NCI-H2029 treated with DMSO at 0.1 percent for 48 hours (cell line): ENCODE measurements at places on chromosomes 3 and 15.

GRCh38 chr3:159233734-159234133 lies 431.9 kb downstream of the MFSD1 start:
- DNase-seq: no peak

DNA sequence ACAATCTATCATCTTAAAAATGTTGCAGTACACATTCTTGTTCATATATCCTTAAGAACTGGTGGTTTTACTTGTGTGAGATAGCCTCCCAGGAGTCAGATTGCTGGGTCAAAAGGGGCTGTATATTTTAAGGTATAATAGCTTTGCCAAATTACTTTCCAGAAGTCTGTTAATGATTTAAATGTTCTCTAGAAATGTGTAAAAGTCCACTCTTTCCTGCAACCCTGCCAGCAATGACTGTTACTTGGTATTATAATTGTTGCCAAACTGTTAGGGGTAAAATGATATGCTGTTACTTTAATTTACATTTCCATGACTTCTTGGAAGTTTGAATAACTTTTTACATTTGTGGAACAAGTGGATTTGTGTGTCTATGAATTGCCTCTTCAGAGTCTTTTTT lies 170.8 kb downstream of the SLC9A9 start:
- no peak for DNase-seq

DNA sequence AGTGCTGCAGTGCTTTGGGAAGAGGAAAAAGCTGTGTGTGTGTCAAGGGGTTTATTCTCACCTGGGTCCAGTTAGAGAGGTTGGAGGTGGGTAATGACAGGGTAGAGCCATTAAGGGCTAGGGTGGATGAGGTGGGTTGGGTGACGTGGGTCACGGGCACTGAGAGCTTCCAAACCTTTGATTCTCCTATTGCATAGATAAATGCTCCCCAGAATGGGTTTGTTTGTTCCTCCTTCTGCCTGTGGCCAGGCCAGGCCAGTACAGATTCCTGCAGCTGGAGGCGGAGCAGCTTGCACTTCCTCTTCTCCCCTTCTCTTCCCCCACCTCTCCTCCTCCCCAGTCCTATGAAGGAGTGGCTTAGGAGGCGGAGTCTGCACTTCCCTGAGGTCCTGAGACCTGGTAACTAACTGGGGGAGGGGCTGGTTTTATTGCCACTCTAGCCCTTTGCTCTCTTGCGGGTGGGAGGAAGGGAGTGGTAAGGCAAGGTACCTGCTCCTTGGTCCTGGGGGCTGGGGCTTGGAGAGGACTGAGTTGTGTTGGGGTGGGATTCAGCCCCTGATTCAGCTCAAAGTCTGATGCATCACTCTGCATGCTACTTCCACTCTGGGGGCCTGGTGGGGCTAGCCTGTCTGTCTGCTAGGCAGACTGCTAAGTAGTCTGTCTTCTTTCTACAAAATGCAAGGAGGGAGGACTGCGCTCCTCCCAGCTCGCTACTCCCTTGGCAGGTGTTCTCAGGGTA lies 3.5 kb downstream of the SPINT1 start:
- peak; percentile 71 for DNase-seq

DNA sequence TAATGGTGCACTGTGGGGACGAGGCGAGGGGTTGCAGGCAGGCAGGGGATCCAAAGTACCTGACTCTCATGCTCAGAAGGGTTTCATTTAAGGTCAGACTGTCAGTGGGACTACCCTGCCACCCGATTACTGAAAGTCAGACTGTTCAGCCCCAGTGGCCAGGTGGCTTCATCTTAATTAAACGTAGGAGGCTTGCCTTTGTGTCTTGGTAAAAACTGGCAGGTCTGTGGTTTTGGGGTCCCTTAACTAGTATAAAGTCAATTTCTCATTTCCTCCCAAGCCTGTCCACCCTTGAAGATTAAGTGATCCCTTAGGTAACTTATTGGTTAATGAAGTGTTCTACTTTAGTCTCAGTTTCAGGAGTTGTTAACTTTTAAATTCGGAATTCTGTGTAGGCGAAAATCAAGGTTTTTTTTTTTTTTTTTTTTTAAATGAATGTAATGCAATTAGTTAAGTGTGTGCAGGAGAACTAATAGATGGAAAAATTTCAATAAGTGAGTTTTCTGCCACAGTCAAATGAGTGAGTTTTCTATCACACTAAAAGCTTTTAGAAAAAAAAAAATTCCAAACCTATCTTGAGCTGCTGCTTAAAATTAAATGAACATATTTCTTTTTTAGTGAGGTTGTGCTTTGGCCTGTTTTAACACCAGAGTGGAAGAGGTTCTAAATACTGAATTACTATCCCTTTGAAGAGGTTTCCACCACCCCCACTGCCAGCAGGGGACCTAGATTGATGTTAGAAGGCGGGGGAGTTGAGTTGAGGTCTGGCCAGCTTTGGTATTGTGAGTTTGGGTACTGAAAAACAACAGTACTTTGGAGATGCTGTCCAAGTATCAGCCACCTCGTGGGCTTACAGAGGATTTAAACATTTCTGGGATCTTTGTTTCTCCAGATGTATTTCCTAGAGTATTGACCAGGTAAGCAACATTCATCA lies 15.2 kb downstream of the ITPR1 start:
- DNase-seq: no peak

- DNase-seq: peak; percentile 54
These were observed 237.8 kb upstream of the GADL1 start for GRCh38 chr3:31132132-31132769.

GRCh38 chr3:49600781-49601180 lies 46.5 kb downstream of the BSN start:
- no peak for DNase-seq

GRCh38 chr15:53880357-53880756 lies 97.9 kb upstream of the UNC13C start:
- no peak for DNase-seq

GRCh38 chr15:31458596-31459399 lies 132.2 kb downstream of the KLF13 start:
- no peak for DNase-seq

DNA sequence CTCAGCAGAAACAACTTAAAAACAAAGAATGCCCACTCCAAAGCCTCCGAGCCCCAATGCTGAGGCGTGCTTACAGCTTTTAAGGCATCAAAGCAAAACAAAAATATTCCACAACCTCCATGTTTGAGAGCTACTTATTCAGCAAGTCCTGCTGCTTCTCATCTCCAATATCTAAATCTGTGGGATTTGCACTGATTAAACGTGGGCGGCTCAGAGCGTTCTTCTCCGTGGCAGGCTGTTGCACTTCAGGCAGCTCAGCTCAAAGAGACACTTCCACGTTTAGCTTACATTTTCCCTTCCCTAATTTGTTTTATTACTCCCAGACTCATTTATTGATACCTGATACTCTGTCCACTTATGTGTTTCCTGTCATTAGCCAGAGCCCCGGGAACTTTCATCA lies 282.6 kb upstream of the MCTP2 start:
- DNase-seq: no peak

DNA sequence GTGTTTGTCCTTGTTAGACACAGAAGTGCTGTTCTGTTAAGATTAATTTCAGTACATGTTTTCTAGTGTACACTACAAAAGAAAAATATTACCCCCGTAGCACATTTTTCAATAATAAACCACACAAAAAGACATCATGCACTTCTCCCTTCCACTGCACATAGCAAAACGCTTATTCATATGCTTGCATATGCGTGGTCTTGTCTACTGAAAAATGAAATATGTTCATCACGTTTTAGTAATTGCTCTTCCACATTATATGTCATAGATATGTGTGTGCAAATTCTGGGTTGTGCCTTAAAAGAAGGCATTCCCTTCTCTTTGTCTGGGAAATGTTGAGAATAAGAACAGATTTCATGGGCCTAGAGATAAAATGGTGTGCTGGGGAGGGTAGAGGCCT lies 353.9 kb downstream of the NSUN3 start:
- no peak for DNase-seq

DNA sequence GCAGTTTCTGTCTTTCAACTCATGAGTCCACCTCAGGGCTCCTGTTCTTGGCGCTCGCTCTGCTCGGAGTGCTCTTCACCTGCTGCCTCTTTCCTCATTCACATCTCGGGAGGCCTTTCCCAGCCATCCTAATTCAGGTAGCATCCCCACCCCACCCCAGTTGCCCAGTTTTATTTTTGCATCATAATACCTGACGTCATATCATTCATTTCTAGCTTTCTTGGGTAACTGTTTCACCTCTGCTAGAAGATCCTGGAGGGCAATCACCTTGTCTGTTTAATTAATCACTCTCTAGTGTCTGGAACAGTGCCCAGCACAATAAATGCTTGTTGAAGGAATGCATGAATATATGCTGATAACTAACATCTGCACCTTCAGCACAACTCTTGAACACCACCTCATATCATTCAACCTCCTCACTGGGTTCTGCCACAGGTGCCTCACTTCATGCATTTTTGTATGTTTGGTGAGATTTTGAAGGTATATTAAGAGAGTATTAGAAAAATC lies 7.6 kb downstream of the NUSAP1 start:
- DNase-seq: no peak

- no peak for DNase-seq
These were observed 33.4 kb downstream of the KAT2B start for GRCh38 chr3:20073683-20074082.

- no peak for DNase-seq
These were observed 81.6 kb downstream of the SSR3 start for GRCh38 chr3:156473341-156473740.

GRCh38 chr3:32797776-32798175 lies 20.0 kb upstream of the TRIM71 start:
- DNase-seq: no peak

GRCh38 chr15:92600856-92601255 lies 54.7 kb downstream of the FAM174B start:
- no peak for DNase-seq

DNA sequence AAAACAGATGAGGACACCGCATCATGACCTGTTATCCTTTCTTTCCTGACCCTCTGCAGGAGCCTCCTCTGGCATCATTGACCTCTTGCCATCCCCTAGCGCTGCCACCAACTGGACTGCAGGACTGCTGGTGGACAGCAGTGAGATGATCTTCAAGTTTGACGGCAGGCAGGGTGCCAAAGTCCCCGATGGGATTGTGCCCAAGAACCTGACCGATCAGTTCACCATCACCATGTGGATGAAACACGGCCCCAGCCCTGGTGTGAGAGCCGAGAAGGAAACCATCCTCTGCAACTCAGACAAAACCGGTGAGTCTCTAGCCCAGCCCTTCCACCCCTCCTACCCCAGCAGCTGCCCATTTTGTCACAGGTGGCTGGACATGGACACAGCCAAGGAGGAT lies 218.4 kb upstream of the TRIM42 start:
- no peak for DNase-seq

GRCh38 chr3:140251678-140252077 lies 316.7 kb downstream of the CLSTN2 start:
- no peak for DNase-seq

GRCh38 chr3:74267588-74268184 lies 346.8 kb downstream of the CNTN3 start:
- peak; percentile 0 for DNase-seq

GRCh38 chr15:99980752-99981151 lies 247.5 kb upstream of the LYSMD4 start:
- DNase-seq: no peak

GRCh38 chr3:179630753-179631451 lies 21.9 kb upstream of the USP13 start:
- DNase-seq: no peak

DNA sequence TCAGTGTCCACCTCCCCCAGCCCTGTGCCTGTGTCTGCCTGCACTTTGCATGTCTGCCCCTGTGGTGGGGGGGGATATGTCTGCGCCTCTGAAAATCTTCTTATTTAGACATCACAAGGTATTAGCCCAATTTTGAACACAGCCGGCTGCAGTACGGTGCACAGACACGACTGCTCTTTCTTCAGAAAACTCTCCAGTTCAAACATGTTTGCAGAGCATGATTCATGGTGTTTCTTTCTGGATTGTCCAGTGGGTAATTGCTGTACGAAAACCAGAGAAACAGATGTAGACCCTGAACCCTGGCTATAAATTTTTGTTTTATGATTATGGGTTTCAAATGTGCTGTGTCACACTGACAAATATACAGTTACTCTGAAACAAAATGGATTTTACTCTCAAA lies 3.4 kb upstream of the RARB start:
- no peak for DNase-seq

- DNase-seq: no peak
These were observed 456.3 kb upstream of the ARRDC4 start for GRCh38 chr15:97504031-97504792.

DNA sequence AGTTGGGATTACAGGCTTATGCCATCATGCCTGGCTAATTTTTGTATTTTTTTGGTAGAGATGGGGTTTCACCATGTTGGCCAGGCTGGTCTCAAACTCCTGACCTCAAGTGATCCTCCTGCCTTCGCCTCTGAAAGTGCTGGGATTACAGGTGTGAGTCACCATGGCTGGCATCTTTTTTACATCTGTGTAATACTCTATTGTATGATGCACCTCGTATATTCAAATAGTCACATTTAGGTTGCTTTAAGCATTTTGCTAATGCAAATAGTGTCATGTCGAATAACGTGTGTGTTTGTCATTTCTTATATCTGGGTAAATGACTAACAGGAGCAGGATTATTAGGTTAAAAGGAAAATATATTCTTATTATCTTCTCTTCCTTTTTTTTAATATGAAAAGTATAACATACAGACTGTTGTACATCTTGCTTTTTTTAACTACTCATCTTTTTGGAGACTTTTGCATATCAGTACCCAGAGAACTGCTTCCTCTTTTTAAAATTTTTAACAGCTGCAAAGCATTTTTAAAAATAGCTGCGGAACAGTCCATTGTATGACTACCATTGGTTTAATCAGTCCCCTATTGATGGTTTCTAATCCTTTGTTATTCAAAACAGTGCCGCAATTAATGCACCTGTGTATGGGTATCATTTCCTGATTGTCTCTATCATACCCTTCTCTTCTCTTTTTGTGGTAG lies 13.4 kb downstream of the SCAMP5 start:
- no peak for DNase-seq

DNA sequence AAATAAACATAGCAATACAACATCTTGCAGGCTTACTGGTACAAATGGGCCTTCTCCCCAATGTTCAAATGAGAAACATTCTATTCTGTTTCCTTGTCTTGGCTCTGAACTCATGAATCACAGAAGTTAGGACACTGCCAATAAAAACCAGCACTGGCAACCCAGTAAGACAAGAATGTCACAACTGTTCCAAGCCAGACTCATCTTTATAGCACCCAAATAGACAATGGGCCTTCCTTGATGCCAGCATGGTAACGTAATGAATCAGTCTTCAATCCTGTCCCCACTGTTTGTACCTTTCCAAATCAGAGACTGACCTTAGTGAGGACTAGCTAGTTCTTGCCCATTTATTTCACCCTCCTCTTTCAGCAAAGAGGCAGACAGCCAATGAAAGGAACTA lies 14.1 kb upstream of the RPS17 start:
- no peak for DNase-seq

- DNase-seq: no peak
These were observed 162.0 kb downstream of the IMPG2 start for GRCh38 chr3:101158374-101158773.
